ENCODE measurements at places on chromosomes 3 and 15.

GRCh38 chr3:149252272-149252671 is 30.6 kb upstream of the CP start:
- no peak for DNase-seq

DNA sequence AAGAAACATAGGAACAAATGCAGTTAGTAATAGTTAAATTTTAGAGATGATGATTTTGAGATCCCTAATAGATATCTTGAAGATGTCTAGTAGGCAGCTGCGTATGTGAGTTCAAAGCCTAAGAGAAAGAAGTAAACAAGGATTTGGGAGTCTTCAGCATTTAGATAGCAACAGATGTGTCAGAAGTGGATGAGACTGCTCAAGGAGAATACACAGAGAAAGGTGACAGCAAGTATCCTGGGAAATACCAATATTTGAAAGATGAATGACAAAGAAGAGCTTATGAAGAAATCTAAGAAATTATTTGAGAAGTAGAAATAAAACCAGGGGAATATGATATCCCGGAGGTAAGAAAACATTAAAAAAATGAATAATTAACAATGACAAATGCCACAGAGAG is 130.9 kb downstream of the PCCB start:
- DNase-seq: no peak

GRCh38 chr3:78917536-78917935 is 850.3 kb downstream of the ROBO1 start:
- no peak for DNase-seq

DNA sequence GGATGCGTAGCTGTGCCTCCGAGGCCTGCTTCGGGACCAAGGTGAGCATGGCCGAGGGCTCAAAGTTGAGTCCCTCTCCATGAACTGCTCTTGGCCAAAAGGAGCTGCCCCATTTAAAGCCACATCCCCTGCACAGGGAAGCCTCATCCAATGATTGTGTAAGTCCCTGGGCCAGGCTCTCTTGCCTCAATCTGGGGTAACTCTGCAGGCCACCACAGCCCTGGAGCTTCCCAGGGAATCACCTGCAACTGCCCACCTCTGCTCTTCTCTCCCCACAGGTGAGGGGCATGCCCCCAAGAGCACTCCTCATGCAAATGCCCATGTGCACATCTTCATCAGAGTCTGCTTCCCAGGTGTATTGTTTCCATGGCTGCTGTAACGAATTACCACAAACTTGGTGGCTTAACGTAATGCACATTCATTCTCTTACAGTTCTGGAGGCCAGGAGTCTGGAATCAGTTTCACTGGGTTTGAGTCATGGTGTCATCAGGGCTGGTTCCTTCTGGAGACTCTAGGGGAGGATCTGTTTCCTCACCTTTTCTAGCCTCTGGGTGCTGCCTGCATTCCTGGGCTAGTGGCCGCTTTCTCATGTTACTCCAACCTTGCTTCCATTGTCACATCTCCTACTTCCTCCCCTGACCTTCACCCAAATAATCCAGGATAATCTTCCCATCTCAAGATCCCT is 25.0 kb upstream of the LOXL1 start:
- no peak for DNase-seq

- DNase-seq: no peak
Measured at GRCh38 chr15:71472566-71472965, 337.8 kb upstream of the NR2E3 start.

- no peak for DNase-seq
Measured at GRCh38 chr15:74869726-74870407, 3.3 kb downstream of the SCAMP2 start.

Measured in aorta (tissue), 5 donors.